ENCODE measurements at places on chromosomes 6 and 20. TPM values are rescaled to one million over a fixed set of nuclear protein-coding genes. Genes with fewer than 3 reads are reported as not detected.

DNA sequence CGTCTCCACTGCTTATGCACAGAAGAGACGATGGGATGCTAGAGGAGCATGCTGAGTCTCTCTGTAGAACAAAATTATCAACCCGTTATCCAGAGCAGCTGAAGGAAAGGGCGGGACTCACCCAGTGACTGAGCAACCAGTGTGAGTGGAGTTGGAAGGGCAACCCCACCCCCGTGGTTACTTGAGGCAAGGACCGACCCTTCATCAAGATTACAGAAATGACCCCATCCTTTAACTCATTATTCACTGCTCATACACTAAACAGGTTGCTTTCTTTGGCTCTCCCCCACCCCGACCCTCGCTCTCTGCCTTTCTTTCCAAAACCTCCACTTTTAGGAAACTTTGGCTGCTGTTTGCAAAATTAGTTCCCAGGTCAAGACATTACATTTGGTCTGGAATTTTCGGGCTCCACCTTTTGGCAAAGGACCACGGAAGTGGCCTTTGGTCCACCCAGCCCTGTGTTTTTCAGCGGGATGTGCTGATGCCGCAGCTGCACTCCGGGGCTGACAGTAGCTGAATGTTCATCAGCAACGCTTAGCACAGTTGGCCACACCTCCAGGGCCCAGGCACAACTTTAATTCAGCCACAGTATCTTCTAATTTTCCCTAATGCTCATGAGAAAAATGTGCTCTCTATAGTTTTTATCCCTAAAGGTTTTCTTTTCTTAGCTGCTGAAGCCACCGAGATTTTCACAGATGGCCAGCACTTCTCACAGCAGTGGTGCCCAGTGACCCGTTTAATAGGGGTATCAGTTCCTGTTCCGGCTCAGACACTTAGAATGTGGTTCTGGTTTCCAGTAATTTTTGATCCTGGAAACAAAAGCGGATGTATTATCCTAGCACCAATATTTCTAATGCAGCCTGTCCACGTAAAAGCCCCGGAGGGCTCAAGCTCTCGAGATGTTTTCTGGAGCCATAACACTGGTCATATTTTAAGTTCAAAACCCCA is 103.6 kb upstream of the NXT1 start:
- no peak overlapping the region for H3K27ac ChIP-seq
- DNase-seq = no peak

Gene EYA2
- polyA plus RNA-seq = not detected

Gene HFE
- 0.90 TPM for polyA plus RNA-seq

Gene CAP2
- polyA plus RNA-seq = not detected

GRCh38 chr6:126367849-126368248 is 27.9 kb downstream of the CENPW start:
- H3K36me3 ChIP-seq = no peaks in the 10 kb centered on the region
- DNase-seq = no peak
- H3K4me1 ChIP-seq = no peaks in the 10 kb centered on the region
- H3K4me3 ChIP-seq = no peak overlapping the region
- no peak overlapping the region for H3K27ac ChIP-seq
- H3K27me3 ChIP-seq = no peaks in the 10 kb centered on the region

GRCh38 chr20:51156041-51156982 is 133.4 kb upstream of the KCNG1 start:
- H3K27me3 ChIP-seq = peaks cover 6% of the 10 kb centered on the region
- no peak overlapping the region for H3K4me3 ChIP-seq
- H3K27ac ChIP-seq = no peak overlapping the region
- H3K4me1 ChIP-seq = no peaks in the 10 kb centered on the region
- no peak for DNase-seq
- no peaks in the 10 kb centered on the region for H3K36me3 ChIP-seq

Gene KIZ
- polyA plus RNA-seq = 15.4 TPM

- H3K27me3 ChIP-seq = peaks cover 6% of the 10 kb centered on the region
- no peak overlapping the region for H3K27ac ChIP-seq
- H3K4me3 ChIP-seq = no peak overlapping the region
- H3K36me3 ChIP-seq = no peaks in the 10 kb centered on the region
Measured at GRCh38 chr6:14089224-14089623, 28.3 kb upstream of the CD83 start.

DNA sequence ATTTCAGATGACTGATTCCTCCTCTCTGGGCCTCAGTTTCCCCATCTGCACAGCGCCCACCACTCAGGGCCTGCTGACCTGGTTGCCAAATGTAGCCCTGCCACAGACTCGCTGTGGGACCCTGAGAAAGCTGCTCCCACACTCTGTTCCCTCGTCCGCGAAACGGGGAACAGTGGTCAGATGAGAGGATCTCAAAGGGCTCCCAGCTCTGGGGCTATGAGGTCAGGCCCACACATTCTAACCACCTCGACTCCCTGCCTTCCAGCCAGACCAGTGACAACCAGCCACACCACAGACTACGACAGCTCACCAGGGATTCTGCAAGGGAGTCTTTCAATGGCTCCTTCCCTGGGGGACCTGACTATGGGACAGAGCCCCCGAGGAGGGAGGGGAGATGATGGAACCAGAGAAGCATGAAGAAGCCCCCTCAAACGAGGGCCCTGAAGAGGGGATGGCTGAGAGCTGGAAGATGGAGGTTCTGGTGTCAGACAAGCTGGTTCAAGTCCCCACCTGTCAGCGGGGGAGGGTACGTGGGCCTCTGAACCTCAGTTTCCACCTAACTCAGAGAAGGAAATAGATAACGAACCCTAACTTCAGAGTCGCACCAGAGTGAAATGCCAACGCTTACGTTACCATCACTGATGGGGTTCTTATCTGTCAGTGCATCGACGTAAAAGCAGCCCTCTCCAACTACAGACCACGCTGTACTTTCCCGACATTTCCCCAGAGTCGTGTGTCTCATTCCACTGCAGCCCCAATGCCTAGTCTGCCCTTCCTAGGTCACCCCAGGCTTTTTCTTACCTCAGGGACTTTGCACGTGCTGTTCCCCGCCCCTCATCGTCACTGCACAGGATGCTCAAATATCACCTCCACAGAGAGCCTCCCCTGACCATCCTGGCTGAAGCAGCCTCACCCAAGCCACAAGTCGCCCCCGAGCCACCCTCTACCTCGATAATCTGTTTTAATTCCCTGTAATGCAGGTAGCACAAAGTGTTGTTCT is 60.5 kb downstream of the PREX1 start:
- peaks cover 8% of the 10 kb centered on the region for H3K36me3 ChIP-seq
- H3K4me3 ChIP-seq = peak overlapping the region; percentile 73
- H3K27ac ChIP-seq = peak overlapping the region; percentile 97
- DNase-seq = peak; percentile 50
- H3K27me3 ChIP-seq = peaks cover 13% of the 10 kb centered on the region
- no peaks in the 10 kb centered on the region for H3K4me1 ChIP-seq

DNA sequence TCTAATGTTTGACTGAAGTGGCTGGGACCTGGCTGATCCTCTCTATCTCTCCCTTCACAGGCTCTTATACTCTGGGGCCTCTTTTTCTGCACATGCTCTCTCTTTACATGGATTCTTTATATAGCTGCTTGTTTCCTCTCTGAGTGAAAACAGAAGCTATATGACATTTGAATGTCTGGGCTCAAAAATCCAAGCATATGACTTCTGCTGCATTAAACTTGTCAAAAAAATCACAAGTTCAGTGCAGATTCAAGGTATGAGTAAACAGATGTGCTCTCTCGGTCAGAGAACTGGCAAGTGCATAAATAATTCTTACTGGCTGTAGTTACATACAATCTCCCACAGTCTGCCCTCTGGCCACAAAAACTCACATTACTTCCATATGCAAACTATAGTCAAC is 96.6 kb downstream of the LCA5 start:
- no peak overlapping the region for H3K27ac ChIP-seq
- H3K36me3 ChIP-seq = no peaks in the 10 kb centered on the region
- peaks cover 3% of the 10 kb centered on the region for H3K27me3 ChIP-seq
- no peak overlapping the region for H3K4me3 ChIP-seq
- H3K4me1 ChIP-seq = no peaks in the 10 kb centered on the region

GRCh38 chr6:110650755-110651154 is 164.5 kb downstream of the CDK19 start:
- peaks cover 10% of the 10 kb centered on the region for H3K36me3 ChIP-seq
- no peak overlapping the region for H3K4me3 ChIP-seq
- no peak for DNase-seq
- peaks cover 14% of the 10 kb centered on the region for H3K4me1 ChIP-seq
- H3K27me3 ChIP-seq = peaks cover 5% of the 10 kb centered on the region

DNA sequence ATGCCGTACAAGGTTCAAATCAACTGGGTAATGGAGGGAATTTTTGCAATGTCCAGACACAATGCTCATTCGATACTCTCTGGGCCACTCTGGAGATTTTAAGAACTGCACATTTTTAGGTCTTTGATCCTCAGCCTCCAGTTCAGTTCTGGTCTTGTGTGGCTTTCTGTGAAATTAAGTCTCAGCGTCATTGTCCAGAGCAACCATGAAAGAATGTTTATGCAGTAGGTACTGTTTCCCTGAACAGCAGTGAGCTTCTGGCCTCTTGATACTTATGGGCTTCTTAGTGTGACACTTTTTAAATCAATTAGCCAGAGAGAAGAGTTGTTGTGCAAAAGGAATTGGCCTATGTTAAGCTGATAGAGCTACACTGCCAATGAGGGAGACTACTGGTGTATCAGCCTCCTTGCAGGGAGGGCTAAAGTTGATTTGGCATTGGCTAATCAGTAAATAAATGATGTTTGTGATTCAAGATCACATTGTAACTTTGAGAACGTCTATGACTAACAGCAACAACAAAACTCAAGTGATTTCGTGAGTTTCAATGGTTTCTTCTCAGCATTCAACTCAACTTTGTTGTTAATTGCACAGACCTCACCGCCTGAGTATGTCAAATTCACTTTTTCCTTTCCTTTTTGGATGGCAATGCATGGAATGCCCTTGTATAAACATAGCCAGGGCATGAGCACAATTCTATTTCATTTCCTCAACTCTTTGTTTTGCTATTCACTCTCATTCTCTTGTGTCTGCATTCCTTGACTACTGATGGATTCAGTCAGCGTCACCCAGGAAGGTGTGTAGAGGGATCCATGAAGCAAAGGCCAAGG is 85.1 kb downstream of the GJA1 start:
- H3K27me3 ChIP-seq = peaks cover 2% of the 10 kb centered on the region
- no peak overlapping the region for H3K4me3 ChIP-seq
- H3K27ac ChIP-seq = no peak overlapping the region
- H3K36me3 ChIP-seq = no peaks in the 10 kb centered on the region

GRCh38 chr6:3919130-3919628 is 70.0 kb downstream of the FAM50B start:
- H3K4me3 ChIP-seq = no peak overlapping the region
- peaks cover 12% of the 10 kb centered on the region for H3K4me1 ChIP-seq
- no peak overlapping the region for H3K27ac ChIP-seq
- H3K36me3 ChIP-seq = no peaks in the 10 kb centered on the region
- peaks cover 2% of the 10 kb centered on the region for H3K27me3 ChIP-seq

DNA sequence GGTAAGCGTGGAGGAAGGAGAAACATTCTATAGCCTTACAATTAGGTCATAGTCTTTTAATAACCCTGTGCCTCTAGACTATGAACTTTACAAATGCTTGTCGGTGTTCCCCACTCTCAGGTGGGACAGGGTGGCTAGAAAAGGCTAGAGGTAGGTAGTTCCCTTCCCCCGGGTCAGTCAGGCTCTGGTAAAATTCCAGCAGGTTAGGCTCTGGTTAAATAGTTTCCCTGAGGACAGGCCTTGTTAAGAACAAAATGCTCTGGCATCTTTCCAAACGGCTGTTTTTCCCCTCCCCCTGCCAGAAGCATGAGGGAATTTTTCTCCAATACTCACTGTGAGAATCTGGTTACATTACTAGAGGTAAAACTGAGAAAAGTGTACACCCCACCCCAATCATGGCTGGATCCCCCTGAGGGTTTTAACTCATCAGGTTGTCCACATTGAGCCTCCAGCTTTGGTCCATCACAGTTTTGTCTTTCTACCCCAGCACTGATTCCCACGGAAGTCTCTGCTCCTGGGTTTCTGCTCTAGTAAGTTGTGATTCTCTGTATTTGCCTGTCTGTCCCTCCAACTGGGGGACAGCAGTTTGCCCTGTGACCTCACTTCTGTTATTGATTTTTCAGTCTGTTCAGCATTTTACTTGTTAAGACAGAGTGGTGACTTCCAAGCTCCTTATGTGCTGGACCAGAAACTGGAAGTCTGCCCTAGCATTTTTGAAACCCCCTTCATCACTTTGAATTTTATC is 84.7 kb upstream of the ADGRF1 start:
- H3K27me3 ChIP-seq = no peaks in the 10 kb centered on the region
- no peak overlapping the region for H3K4me3 ChIP-seq
- H3K4me1 ChIP-seq = no peaks in the 10 kb centered on the region
- H3K27ac ChIP-seq = no peak overlapping the region
- H3K36me3 ChIP-seq = no peaks in the 10 kb centered on the region

DNA sequence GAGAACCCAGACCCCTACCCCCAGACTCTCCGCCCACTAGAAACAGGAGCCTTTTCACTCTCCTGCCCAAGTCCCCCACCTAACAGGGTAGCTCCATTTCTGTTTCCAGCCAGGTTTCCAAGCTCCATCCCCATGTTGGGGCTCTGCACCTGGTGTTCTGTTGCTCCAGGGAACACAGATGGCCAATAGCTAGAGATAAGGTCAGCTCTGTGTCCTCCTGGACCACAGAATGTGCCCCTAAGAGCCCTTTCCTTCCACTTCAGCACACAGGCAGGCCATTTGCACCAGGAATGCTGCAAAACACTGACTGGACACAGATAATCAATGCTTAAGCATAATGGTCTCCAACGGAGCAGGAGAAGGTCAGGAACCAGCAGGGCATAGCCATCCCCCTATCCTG is 159.4 kb downstream of the QRSL1 start:
- no peak for DNase-seq
- H3K36me3 ChIP-seq = no peaks in the 10 kb centered on the region
- H3K27ac ChIP-seq = no peak overlapping the region
- no peak overlapping the region for H3K4me3 ChIP-seq
- no peaks in the 10 kb centered on the region for H3K27me3 ChIP-seq

GRCh38 chr6:49541210-49541724 is 9.2 kb upstream of the C6orf141 start:
- H3K27ac ChIP-seq = no peak overlapping the region
- H3K4me3 ChIP-seq = no peak overlapping the region
- H3K27me3 ChIP-seq = peaks cover 6% of the 10 kb centered on the region
- no peaks in the 10 kb centered on the region for H3K36me3 ChIP-seq
- DNase-seq = no peak

DNA sequence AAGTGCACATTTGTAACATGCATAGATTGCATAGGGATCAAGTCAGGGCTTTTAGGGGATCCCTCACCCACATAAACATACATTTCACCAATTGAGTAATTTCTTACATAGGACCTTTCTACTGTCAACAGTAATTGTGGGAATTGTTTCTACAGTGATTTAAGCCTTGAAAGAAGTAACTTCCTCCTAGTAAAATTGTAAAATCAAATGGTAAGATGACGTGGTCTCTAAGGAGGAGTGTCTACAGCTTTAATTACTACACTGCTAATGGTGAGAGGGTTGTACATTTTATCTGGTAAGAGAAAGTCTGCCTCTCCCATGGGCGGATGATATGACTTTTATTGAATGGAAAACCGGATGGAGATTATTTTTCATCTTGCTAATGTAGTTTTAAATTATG is 98.0 kb downstream of the RPP40 start:
- peak overlapping the region; percentile 23 for H3K27ac ChIP-seq
- peak overlapping the region; percentile 77 for H3K4me3 ChIP-seq
- H3K36me3 ChIP-seq = peaks cover 18% of the 10 kb centered on the region
- DNase-seq = no peak
- peaks cover 8% of the 10 kb centered on the region for H3K27me3 ChIP-seq
- peaks cover 59% of the 10 kb centered on the region for H3K4me1 ChIP-seq

- no peak overlapping the region for H3K27ac ChIP-seq
- DNase-seq = no peak
- H3K27me3 ChIP-seq = peaks cover 4% of the 10 kb centered on the region
- H3K36me3 ChIP-seq = no peaks in the 10 kb centered on the region
Measured at GRCh38 chr6:82711971-82712370, 348.4 kb downstream of the TPBG start.

- DNase-seq = no peak
- H3K36me3 ChIP-seq = peaks cover 6% of the 10 kb centered on the region
- H3K4me3 ChIP-seq = no peak overlapping the region
- peaks cover 1% of the 10 kb centered on the region for H3K27me3 ChIP-seq
- peaks cover 18% of the 10 kb centered on the region for H3K4me1 ChIP-seq
- H3K27ac ChIP-seq = no peak overlapping the region
Measured at GRCh38 chr20:25259358-25259757, 11.5 kb downstream of the PYGB start.
